Lung (tissue), 17 donors: ENCODE measurements at places on chromosomes 1 and 21. TPM values are rescaled to one million over a fixed set of nuclear protein-coding genes. Genes with fewer than 3 reads are reported as not detected.

GRCh38 chr1:161071886-161072371 is 2.2 kb upstream of the ARHGAP30 start:
- H3K4me3 ChIP-seq = no peak overlapping the region
- DNase-seq = no peak
- H3K27me3 ChIP-seq = no peaks in the 10 kb centered on the region
- H3K36me3 ChIP-seq = no peaks in the 10 kb centered on the region
- no peak overlapping the region for H3K27ac ChIP-seq

DNA sequence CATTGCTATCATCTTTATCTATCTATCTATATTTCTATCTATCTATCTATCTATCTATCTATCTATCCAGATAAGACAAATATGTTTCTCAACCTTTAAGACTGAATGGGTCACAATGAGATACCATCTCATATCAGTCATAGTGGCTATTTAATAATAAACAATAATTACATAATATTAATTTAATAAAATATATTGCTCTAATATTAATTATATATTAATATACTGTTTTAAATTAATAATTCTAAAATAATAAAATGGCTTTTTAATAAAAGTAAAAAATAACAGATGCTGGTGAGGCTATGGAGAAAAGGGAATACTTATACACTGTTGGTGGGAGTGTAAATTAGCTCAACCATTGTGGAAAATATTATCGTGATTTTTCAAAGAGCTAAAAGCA is 13.0 kb upstream of the PLPPR4 start:
- DNase-seq = no peak
- H3K27me3 ChIP-seq = no peaks in the 10 kb centered on the region
- no peak overlapping the region for H3K27ac ChIP-seq
- H3K4me1 ChIP-seq = no peaks in the 10 kb centered on the region

- no peak for DNase-seq
- H3K36me3 ChIP-seq = no peaks in the 10 kb centered on the region
- H3K4me3 ChIP-seq = no peak overlapping the region
- H3K4me1 ChIP-seq = no peaks in the 10 kb centered on the region
- no peak overlapping the region for H3K27ac ChIP-seq
Measured at GRCh38 chr1:4003846-4004505, 103.9 kb upstream of the C1orf174 start.

DNA sequence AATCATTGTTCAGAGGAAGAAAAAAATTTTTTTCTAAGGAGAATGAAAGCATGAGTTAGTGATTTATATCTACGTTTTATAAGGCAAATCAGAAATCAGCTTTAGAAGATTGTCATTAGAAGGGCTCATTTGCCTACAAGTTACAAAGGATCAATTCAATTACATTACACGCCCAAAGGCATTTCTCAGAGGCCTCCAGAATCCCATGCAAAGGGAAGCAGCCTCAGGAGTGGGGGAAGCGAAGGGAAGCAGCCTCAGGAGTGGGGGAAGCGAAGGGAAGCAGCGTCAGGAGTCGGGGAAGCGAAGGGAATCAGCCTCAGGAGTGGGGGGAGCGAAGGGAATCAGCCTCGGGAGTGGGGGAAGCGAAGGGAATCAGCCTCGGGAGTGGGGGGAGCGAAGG is 206.2 kb downstream of the GREM2 start:
- H3K36me3 ChIP-seq = no peaks in the 10 kb centered on the region
- no peak overlapping the region for H3K27ac ChIP-seq
- no peaks in the 10 kb centered on the region for H3K27me3 ChIP-seq
- DNase-seq = no peak

DNA sequence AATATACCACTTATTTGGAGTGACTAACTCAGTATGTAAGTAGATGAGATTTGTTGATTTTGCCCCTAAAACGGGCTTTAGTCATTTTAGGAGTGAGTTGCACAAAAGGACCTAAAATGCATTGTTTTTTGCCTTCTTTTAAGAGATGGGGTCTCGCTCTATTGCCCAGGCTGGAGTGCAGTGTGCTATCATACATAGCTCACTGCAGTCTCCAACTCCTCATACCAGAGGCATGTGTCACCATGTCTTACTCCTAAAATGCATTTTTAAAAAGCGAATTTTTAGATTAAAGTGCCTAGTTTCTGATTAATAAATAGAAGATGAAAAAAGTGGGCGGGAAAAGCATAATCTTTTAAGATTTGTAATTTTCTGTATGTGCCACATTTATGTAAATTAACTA is 11.5 kb upstream of the NEXN start:
- H3K36me3 ChIP-seq = no peaks in the 10 kb centered on the region
- no peaks in the 10 kb centered on the region for H3K27me3 ChIP-seq
- H3K27ac ChIP-seq = no peak overlapping the region
- no peak for DNase-seq
- no peaks in the 10 kb centered on the region for H3K4me1 ChIP-seq

DNA sequence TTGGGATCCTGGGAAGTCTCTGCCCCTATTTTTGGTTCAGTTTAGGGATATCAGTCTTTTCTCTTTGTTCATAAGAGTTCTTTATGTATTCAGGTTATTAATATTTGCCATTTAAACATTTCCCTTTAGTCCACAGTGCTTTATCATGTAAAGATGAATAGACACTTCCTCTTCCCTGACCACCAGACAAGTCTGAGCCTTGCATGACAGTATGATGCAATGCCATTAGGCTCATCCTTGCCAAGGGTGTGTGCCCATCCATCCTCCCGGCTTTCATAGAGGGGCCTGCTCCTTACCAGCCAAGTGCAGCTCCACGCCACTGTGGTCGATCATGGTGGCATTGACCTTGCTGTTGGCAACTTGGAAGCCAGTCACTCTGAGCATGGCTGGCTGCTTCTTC is 52.1 kb downstream of the ZSCAN20 start:
- no peaks in the 10 kb centered on the region for H3K27me3 ChIP-seq
- DNase-seq = no peak
- H3K4me1 ChIP-seq = no peaks in the 10 kb centered on the region
- no peak overlapping the region for H3K4me3 ChIP-seq
- no peaks in the 10 kb centered on the region for H3K36me3 ChIP-seq

DNA sequence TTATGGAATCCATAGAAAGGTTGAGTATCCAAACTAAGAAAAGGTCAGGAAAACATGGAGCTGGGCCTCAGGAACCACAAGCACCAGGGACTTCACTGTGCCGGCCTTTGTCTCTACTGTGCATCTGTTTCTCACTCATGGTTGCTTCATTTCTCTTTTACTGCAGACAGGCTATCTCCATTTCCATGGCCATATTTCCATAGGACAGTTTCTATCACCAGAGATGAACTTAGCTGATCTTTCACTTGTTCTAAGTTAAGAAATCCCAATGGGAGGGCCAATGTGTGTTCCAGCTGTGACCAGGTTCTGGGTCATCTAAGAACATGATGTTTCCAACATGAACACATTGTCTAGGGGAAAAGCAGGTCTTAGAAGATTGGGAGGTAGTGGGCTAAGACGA is 43.7 kb upstream of the PPP2R5A start:
- no peak for DNase-seq
- peaks cover 13% of the 10 kb centered on the region for H3K4me1 ChIP-seq
- H3K27me3 ChIP-seq = no peaks in the 10 kb centered on the region

DNA sequence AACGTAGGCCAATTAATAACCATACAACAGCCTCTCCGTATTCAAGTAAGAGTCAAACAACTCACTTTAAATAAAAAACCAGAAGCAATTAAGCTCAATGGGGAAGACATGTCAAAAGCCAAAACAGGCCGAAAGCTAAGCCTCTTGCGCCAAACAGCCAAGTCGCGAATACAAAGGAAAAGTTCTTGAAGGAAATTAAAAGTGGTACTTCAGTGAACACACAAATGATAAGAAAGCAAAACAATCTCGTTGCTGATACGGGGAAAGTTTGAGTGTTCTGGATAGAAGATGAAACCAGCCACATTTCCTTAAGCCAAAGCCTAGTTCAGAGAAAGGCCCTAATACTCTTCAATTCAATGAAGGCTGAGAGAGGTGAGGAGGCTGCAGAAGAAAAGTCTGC is 53.4 kb downstream of the SIPA1L2 start:
- H3K4me3 ChIP-seq = no peak overlapping the region
- DNase-seq = peak; percentile 52
- peaks cover 11% of the 10 kb centered on the region for H3K4me1 ChIP-seq
- H3K36me3 ChIP-seq = no peaks in the 10 kb centered on the region
- no peaks in the 10 kb centered on the region for H3K27me3 ChIP-seq

GRCh38 chr1:164780111-164780812 is 221.3 kb downstream of the PBX1 start:
- H3K27me3 ChIP-seq = no peaks in the 10 kb centered on the region
- H3K4me3 ChIP-seq = no peak overlapping the region
- no peaks in the 10 kb centered on the region for H3K36me3 ChIP-seq
- DNase-seq = peak; percentile 78
- H3K4me1 ChIP-seq = peaks cover 17% of the 10 kb centered on the region

- H3K27ac ChIP-seq = no peak overlapping the region
- no peaks in the 10 kb centered on the region for H3K4me1 ChIP-seq
- peaks cover 1% of the 10 kb centered on the region for H3K36me3 ChIP-seq
- DNase-seq = no peak
Measured at GRCh38 chr1:231334079-231334666, 3.5 kb downstream of the EXOC8 start.

DNA sequence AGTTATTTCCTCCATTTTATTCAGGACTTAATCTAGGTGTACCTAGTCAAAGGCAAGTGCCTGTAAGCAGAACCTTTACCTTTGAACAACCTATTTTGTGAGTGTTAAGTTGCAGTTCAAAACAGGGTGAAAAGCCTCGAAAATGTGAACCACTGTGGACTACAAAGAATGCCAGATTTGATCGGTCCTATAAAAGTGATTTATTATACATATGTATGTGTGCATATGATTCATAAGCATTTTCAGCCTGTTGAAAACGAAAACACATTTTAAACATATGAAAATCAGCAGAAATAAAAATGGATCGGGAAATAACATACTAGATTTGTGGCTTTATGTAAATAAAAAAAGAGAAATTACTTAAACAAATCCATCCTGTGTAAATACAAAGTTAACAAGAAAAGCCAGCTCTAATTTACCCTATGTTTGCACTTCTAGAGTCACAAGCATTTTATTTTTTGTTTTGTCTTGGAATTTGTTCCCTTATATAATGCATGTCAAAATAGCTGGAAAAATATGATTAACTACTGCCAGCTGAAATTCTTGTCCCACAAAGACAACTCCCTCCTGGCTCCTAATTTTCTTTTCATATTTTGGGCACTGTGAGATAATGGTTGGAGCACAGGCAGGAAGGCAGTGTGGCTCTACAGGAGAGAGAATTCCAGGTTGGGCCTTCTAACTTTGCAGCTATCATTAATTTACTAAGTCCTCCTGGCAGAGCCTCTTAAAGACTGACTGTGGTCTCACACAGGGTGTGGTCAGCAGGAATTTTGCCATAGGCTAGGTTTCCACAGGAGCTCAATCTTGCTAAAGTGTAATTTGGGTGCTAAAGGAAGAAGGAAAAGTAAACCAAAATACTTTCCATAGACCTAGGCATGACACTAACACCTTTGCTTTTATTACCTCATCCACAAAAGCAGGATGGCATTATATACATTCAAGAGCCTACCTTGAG is 70.2 kb upstream of the CDC42BPA start:
- H3K27ac ChIP-seq = no peak overlapping the region
- no peak for DNase-seq
- no peaks in the 10 kb centered on the region for H3K27me3 ChIP-seq
- no peak overlapping the region for H3K4me3 ChIP-seq

- H3K27ac ChIP-seq = no peak overlapping the region
- no peak overlapping the region for H3K4me3 ChIP-seq
- H3K36me3 ChIP-seq = no peaks in the 10 kb centered on the region
- no peak for DNase-seq
- peaks cover 2% of the 10 kb centered on the region for H3K4me1 ChIP-seq
Measured at GRCh38 chr21:38853421-38853919, 47.7 kb downstream of the ETS2 start.

DNA sequence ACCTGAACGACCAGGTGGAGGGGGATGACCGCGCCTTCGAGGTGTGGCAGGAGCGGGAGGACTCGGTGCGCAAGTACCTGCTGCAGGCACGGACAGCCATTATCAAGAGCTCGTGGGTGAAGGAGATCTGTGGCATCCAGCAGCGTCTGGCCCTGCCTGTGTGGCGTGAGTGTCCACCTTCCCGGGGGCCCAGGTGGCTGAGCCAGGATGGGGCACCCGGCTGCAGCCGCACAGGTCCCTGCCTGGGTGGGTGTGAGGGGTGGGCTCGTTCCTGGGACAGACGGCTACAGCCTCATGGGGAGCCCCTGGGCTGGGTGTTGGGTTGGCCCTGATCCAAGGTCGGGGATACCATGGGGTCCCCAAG is 65.2 kb downstream of the TRIM11 start:
- H3K27me3 ChIP-seq = no peaks in the 10 kb centered on the region
- no peaks in the 10 kb centered on the region for H3K36me3 ChIP-seq
- H3K27ac ChIP-seq = no peak overlapping the region
- H3K4me1 ChIP-seq = no peaks in the 10 kb centered on the region
- DNase-seq = no peak
- H3K4me3 ChIP-seq = no peak overlapping the region

DNA sequence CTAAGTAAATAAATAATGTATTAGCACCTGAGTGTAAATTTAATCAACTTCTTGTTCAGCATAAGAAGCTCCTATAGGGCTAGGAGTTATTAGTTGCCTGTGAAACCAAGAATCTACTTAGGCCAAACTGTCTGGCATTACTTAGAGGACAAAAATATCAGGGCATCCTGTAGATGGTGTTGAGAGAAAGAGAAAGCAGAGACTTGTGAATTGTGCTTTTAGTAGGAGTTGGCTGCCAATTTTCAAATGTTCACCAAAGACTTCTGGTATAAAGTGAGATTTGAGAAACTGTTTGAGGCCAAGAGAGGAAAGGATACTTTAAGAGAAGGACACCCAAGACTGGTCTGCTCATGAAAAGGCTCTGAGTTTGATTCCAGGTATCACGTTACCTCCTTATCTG is 315.5 kb upstream of the DEPDC1 start:
- no peak for DNase-seq
- H3K27ac ChIP-seq = no peak overlapping the region
- H3K4me3 ChIP-seq = no peak overlapping the region

DNA sequence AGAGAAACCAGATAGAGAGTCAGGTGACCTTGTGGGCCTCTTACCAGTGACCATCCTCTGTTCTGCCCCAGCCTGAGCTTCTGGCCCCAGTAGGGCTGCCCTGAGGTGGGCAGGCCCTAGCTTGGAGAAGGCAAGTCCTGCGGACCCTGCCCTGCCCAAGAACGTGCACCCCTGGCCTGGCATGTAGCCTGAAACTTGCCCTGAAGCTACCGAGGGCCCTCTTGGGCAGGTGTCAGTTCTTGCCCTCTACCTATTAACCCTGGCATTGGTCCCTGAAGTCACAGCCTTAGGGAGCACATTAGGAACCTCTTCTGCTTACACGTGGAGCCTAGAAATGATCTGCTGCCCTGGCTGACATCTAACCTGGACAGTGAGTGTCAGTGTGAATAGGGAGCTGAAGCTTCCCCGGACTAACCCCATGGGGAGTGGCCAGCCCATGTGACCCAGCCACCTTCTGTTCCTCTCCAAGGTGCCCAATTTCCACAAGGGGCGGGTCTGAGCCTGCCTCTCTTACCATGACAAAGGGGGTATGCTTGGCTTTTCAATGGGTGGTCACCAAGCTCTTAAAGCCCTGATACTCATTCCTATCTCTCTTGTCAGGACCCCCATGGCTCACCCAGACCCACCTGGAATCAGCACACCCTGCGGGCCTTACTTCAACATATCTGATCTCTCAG is 163.0 kb downstream of the ZSCAN20 start:
- no peaks in the 10 kb centered on the region for H3K4me1 ChIP-seq
- H3K4me3 ChIP-seq = no peak overlapping the region
- no peaks in the 10 kb centered on the region for H3K27me3 ChIP-seq
- no peak overlapping the region for H3K27ac ChIP-seq

Gene TTC3
- total RNA-seq = 310 TPM

Gene GOLT1A
- total RNA-seq = 8.5 TPM

Gene FUCA1
- total RNA-seq = 31.2 TPM

Gene ANGPTL1
- 18.4 TPM for total RNA-seq

Gene KRTAP19-1
- not detected for total RNA-seq

Gene SLC35A3
- 34.9 TPM for total RNA-seq

Gene OR4F16
- not detected for total RNA-seq

Gene CYP4X1
- 23.5 TPM for total RNA-seq

Gene PTGS2
- total RNA-seq = 18.3 TPM

Gene KCNA2
- 0.25 TPM for total RNA-seq

Gene PHGDH
- total RNA-seq = 35.2 TPM
